ENCODE measurements at places on chromosomes 11 and 22.

GRCh38 chr22:19853879-19854777 is 546 bp downstream of the GNB1L start:
- no peak for DNase-seq

DNA sequence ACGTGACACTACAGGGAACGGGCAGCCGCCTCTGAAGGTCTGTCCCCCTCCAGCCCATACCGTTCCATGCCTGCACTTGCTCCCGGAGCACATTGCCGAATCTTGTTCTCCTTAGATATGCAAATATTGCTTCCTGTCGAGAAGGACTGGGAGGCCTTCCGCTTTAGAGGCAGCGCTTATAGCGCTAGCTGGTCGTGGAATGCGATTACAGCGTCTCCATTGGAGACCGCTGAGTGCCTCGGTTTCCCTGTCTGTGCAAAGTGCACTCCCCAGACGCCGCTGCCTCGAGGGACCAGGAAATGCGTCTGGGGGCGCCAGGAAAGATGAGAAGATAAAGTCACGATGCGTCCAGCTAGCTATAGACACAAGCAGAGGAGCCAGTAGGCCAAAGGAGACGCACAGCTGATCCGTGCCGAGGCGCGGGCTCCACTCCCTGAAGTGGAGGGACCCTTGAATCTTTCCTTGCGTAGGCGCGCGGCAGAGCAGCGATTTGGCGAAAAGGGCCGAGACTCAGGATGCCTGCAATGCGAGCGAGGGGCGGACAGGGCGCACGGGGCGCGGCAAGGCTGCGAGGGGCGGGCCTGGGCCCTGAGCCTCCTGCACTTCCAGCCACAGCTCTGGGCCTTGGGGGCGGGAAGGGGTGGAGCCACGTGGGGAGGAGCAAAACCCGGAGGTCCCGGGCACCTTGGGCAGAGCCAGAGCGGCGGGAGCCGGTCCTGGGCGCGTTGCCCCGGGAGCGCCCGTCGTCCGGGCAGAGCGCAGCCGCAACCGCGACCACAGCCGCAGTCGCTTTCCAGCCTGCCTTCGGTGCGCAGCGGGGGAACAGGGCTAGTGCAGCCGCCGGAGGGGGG is at the start of gene RASSF10:
Gene RASSF10 (plus strand): TSS at position 692 of the 851 bp plus-strand sequence. CDS start 261 bp downstream, outside the sequence.
- peak; percentile 57 for DNase-seq

DNA sequence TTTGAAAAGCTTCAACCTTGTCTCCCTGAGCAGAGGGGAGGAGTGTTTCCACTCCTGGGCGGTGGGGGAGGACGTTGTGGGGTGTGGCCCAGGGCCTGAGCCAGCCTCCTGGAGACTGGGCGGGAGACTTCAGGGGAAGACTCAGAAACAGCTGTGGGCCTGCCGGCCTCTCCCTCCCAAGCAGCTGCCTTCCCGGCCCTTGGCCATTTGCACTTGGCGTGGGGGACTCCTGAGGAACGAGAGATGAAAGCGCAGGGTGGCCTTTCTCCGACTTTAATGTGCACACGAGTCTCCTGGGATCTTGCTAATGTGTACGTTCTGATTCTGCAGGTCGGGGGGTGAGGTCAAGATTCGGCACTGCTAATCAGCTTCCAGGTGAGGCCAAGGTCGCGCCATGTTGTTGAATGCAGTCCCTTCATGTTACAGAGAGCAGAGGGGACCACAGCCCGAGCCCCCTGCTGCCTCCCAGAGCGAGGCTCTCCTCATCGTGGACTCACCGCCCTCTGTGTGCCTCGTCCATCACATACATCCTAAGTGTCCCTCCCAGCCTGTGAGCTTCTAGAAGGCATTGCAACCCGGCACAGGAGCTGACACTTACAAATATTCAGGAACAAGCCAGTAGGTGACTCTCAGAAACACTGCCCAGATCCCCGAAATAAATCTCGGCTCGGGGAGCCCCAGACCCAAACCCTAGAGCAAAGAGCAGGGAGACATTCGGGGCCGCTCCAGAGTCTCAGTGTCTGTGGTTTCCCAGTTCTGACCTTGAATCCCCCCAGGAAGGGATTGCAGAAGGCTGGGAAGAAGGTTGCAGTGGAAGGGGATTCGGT is 7.7 kb downstream of the LIF start:
- DNase-seq, result no peak

DNA sequence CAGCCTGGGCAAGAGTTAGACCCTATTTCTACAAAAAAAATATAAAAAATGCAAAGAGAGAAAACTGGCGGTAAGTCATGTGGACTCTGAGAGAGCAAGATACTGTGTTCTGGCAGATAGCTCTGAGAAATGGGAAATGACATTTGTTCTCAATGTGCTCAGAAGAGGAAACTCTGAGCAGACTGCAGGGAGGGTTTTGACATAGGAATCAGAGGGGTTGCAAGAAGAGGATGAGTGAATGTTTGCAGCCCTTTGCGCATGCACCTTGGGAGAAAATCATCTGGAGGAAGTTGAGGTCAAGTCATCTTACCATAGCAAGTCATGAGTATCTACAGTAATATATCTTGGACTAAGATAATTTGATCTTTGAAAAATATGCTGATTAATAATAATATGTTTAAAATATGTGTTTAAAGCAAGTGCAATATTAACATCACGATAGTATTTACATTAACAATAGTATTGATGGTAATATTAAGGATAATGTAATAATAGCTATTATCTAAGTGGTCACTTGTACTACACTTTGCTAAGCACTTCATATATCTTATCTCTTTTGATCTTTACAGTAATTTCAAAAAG is 2.6 kb downstream of the ACER3 start:
- DNase-seq, result no peak

- DNase-seq, result no peak
These were observed 25.7 kb upstream of the MRPL17 start for GRCh38 chr11:6708876-6709275.

DNA sequence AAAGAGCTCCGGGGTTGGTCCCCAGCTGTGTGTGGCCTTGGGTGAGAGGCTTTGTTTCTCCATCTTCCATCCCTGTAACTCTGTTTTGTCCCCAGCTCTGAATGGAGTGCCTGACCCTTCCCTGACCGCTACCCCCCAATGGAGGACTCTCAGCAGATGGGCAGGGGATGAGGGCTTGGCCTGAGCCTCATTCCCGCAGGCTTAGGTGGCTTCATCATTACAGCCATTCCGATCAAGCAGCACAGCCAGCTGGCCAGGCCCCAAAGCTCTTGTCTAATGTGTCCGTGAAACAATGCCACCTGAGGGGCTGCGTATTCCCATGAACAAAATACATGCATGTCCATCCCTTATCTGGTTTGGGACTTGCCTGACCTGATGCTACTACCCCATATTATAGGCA is 3.9 kb upstream of the CDC42EP2 start:
- DNase-seq, result no peak

GRCh38 chr11:127106938-127107337 is 106.4 kb upstream of the KIRREL3 start:
- DNase-seq, result no peak

GRCh38 chr11:21132146-21132720 is 462.8 kb downstream of the NELL1 start:
- no peak for DNase-seq

DNA sequence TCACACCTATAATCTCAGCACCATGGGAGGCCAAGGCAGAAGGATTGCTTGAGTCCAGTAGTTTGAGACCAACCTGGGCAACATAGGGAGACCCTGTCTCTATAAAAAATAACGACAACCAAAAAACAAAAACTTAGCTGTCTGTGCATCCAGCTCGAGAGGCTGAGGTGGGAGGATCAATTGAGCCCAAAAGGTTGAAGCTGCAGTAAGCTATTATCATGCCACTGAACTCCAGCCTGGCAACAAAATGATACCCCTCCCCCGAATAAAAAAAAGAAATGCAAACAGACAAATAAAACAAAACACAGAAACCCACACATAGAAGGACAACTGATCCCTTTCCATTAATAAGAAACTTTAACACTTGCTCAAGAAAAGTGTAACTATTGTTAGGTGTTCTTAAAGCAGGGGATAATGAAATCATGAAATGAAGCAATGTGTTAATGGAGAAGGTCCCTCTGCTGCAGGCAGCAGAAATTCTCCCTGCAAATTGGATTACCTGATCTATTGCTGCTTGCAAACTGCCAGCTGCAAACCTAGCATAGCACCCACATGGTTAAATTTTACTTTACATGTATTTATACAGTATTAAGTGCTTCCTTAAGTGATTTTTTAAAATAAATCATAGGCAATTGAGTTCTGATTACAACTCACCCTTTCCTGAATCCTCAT is 226.3 kb downstream of the SBF2 start:
- no peak for DNase-seq

DNA sequence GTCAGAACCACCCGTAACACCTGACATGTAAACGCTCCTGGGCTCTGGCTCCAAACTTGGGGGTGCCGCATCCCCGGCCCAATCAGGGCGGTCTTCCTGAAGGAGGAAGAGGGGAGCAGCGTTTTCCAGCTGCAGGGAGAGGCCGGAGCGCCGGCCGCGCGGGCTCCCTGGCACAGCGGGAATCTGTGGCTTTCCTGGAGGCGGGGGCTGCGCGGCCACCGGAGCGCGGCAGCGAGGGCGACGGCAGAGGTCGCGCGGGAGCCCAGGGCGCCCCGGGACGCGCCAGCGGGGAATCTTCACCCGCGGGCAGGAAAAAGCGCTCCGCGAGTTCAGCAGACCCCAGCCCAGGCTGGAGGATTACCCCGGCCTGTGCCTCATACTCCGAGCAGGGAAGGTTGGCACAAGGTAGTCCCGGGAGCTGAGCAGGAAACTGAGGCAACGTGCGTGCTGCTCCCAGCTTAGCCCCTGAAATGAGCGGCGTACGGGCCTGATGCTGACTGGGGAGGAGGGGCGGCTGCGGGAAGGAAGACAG is 600 bp upstream of the ESAM start:
- no peak for DNase-seq

GRCh38 chr11:103953797-103954486 is 82.5 kb upstream of the DDI1 start:
- DNase-seq, result no peak

DNA sequence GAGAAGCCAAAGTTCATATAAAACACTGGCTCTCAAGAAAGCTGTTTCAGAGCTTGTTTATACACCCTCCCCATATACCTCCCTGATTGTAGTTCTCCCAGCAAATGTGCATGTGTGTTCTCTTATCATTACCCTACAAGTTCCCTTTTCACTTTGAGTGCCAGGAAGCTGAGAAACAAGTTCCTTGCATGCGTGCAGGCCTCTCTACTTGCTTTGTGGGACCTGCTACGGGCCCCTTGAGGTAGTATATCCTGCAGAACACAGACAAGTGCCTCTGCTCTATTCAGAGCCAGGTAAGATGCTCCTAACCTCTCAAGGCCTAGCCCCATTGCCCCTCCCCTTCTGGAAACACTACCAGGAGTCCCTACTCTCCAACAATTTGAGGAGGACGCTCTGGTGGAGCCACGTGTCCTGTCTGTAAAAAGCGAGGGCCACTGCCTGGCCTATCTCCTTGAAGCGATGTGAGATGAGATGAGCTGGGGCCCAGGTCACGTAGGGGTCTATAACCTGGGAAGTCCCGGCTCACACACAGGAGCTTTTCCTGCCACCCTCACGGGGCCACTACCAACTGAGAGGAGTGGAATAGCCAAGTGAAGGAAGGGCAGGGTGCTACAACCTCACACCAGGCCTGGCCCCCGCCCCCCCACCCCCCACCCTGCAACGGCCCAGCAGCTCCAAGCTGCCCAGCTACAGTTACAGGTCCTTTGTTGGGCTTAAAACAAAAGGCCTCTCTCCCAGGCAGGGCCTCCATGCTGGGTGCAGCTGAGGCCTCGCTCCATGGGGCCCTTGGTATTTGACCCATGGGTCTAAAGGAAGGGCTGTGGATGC is 2.6 kb upstream of the ATP5MGL start:
- no peak for DNase-seq

- no peak for DNase-seq
These were observed 166.1 kb downstream of the ADAMTS15 start for GRCh38 chr11:130614591-130614990.

- no peak for DNase-seq
These were observed 46.5 kb downstream of the AHNAK start for GRCh38 chr11:62499944-62500649.

GRCh38 chr11:65058419-65059054 is at the start of gene NAALADL1:
Gene NAALADL1 (minus strand): TSS chr11:65058553. CDS start chr11:65058521, 32 bp downstream.
- DNase-seq, result no peak

GRCh38 chr11:45085646-45086501 is 60.6 kb upstream of the PRDM11 start:
- no peak for DNase-seq

DNA sequence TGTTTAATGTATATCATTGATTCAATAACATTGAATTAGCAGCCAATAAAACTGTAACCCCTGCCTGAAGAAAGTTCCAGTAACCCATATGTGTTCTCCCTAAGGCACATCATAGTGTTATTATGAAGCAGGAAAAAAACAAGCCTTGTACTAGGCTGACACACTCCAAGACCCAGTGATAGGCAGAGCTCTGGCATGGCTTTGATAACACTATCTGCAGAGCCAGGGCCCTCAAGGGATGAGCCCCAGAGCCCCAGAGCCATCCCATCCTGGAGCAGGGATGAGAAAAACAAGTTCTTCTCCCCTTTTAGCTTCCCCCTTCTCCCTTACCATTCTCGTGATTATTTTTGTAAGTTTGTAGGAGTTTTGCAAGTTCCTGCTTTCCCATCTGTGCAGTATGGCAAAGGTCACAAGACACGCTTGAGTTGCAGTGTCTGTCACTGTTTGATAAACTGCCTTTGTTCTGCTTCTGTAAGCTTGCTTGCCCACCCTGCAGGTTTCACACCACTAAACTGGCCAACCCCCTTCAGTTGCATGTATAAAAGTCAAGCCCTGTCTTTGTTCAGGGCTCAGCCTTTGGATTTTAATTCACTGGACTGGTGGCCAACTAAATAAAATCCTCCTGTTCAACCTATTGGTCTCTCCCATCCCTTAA is 22.3 kb upstream of the GUCY1A2 start:
- no peak for DNase-seq

DNA sequence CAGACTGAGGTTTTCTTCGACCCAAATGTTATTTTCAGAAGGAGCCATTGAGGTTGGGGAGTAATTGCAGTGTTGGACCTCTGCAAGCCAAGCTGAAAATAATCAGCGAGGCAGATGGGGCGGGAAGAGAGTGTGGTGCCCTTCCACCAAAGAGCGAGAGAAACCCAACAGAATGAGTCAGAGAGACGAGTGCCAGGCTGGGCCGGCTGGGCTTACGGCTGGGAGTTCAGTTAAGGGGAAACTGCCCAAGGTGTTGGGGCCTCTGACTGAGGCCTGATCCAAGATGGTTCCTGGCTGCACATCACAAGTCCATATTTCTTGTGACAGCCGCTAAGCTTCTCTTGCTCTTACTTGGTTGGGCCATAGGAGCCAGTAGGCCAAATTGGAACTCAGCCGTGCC is 30.4 kb upstream of the CREB3L1 start:
- no peak for DNase-seq

GRCh38 chr11:117490911-117491310 is 163.3 kb downstream of the CEP164 start:
- no peak for DNase-seq

DNA sequence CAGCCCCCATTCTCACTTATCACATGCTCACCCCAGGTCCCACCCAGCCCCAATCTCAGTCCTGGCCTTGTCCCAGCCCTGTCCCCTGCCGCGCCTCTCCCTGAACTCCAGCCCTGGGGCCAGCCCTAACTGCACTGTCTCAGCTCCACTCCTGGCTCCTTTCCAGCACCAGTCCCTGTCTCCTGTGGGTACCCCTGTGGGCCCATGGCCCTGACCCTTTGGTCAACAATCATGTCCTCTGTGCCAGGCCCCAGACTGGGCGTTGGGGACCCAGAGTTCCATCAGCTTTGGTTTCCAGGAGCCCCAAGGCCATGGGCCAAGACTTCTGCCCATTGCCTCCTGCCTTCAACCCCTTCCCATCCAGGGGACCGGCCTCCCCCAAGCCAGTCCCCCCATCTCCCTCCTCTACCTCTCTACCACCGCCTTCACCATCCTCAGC is 757 bp downstream of the SPI1 start:
- no peak for DNase-seq

GRCh38 chr11:68977781-68978625 is 2.8 kb downstream of the MRGPRD start:
- no peak for DNase-seq
